Stimulated activated CD8-positive, alpha-beta memory T cell treated with anti-CD3 and anti-CD28 coated beads, Interleukin-2, amount 100 ng/mL, for 1 hour (primary cell): ENCODE measurements at places on chromosomes 11 and 22.

- DNase-seq, result no peak
Observed at GRCh38 chr11:134250246-134250645, 2.9 kb downstream of the THYN1 start.

- DNase-seq, result no peak
Observed at GRCh38 chr11:13216019-13216710, 61.4 kb upstream of the BMAL1 start.

GRCh38 chr22:48249713-48250268 is 1487.3 kb downstream of the TBC1D22A start:
- DNase-seq, result no peak

- no peak for DNase-seq
Observed at GRCh38 chr11:67167719-67168118, 48.7 kb downstream of the KDM2A start.

GRCh38 chr11:35954205-35954604 is 10.3 kb downstream of the LDLRAD3 start:
- no peak for DNase-seq

DNA sequence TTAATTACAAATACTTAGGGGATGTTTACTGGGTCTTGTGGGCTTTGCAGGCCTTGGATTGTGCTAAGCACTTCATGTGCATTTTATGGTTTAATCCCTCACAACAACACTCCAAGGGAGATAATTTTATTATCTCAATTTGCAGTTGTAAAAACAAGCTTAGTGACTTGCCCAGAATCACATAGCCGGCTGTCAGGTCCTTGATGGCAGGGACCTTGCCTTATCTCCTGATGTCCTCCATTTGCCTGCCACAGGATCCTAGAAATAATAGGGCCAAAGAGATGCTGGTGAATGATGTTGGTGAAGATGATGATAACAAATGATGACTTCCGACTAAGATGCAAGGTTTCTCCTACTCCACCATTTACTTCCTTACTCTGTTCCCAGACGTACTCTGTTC is 385.4 kb downstream of the TMEM135 start:
- no peak for DNase-seq

DNA sequence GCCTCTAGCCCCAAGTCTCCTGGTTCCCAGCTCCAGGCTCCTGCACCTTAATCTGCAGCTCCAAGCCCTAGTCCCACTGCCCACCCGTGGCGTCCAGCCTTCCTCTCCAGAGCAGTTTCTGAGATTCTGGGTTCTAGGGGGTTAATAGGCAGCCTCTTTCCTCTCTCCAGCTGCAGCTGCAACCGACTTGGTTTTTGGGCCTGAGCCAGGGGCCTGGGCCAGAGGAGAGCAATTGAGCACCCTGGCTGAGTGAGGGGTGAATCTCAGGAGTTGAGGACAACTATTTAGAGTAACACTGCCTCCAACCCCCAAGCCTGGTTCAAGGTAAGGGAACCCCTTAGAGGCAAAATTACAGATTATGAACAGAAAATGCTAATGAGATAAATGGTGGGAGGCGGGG is 9.0 kb upstream of the CHRM1 start:
- no peak for DNase-seq

DNA sequence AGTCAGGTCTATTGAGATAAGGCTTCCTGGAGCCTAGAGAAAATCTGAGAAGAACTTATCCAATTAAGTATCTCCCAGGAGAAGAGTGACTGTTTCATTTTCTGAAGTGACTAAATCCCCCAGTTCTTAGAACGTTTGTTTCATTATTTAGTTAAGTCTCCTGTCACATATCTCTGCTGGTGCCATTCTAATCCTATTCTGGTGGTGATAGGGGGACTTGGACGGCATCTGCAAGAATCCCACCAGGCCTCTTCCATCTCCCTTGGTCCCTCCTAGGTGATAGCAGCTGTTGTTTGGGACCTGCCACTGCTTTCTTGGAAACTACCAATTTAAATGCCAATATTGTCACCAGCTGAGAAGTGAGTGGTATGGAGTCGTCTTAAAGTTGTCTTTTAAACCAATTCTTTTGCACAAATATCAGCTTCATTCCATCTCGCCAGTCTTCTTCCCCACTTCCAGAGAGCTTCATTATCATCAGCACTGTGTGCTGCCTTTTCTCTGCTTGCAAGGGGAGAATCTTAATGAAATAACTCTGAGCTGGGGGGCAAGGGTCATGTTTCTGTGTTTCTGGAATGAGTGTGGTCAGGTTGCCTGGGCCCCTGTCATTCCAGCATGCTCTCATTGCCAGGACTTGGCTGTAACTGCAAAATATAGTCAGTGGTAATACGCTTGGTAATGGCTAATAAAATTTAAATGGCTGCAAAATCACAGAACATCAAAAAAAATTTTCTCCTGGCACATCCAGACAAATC is 104.8 kb downstream of the LDLRAD3 start:
- DNase-seq, result no peak

- DNase-seq, result no peak
Observed at GRCh38 chr11:95734009-95734572, 55.5 kb downstream of the FAM76B start.

DNA sequence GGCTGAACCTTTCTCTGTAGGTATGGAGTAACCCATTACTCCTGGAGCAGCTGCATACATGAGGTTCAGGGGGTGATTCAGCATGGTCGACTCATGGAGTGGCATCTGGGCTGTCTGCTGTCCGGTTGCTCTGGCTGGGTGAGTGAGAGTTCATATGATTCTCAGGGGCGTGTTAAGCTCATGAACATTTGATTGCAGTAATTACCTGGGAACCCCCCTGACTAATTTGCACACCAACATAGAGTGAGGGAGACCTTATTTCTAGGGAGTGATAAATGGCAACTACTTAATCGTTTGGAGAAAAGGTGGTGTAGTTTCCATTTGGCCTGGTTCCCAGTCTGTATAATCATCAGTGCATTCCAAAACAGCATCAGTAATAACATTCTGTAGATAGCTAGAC is 661.9 kb downstream of the ETS1 start:
- no peak for DNase-seq

GRCh38 chr11:67254798-67255197 is 11.5 kb upstream of the GRK2 start:
- DNase-seq, result no peak

DNA sequence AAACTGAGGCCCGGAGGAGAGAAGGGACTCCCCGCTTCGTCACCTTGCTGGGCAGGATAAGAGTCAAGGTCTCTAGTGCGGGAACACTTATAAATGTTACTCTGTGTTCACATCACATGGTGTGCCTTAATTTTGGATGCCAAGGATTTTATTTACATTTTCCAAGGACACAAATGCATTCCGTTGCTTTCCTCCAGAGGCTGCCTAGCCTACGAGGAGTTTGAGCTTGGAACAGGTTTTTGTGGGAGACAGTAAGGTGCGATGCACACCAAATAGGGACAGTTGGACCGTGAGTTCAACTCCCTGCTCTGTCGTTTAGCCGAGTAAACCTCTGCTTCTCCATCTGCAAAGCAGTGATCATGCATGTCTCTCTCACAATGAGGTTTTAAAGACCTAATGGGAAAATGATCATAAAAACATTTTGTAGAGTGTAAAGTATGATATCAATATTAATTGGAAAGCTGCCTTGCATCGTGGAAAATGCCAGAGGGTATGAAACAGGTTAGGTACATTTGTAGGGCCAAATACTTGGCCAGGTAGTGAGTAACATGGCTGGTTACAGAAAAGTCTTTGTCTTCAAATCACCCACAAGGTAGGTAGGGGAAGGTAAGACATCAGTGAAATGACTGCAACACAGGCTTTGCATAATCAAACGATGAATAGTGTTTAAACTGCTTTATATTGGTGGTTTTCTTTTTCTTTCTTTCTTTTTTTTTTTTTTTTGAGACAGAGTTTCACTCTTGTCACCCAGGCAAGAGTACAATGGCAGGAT is 61.8 kb downstream of the ST3GAL4 start:
- DNase-seq, result no peak

DNA sequence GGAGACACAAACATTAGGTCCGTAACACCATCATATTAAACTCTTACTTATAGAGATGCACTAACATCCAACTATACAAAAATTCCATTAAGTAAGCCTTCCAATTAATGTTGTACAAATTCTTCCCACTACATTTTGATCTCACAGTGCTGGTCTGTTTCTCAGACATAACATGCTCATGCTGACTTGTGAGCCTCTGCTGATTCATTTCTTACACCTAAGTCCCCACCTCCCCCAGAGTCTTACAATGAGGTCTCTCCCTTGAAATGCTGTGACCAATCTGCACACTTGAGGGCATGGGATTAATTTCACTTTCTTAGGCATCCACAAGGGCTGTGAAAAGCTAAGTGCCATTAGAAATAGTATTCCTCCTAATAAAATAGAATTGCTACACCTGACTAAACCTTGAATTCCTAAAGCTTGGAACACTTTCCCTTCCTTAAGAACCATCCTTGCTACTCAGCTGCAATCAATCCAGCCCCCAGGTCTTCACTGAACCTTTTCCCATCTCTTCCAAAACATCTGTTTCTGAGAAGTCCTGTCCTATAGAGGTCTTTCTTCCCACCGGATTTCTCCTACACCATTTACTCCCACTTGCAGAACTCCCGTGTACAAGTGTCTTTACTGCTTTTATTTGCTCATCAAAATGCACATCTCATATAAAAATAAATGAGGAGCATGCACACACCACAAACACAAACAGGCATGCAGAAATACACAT is 2.0 kb downstream of the HBG1 start:
- DNase-seq, result no peak

DNA sequence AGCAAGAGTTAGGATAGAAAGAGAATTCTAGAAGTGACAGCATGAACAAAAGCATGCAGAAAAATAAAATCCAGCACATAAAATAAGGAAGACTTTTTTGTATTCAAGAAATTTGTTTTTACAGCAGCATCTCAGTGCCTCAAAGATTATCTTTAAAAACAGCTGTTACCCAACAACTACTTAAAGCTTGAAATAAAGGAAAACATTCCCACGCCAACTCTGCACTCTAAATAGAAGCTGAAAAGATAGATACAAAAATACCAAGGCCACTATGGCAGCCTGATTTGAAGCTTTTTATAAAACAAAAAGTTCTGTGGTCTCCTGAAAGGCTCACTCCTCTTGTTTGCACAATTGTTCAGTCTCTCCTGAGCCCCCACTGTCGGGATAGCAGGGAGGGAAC is 83.6 kb upstream of the LRRC55 start:
- no peak for DNase-seq
